ENCODE measurements at places on chromosomes 13 and 19. TPM values are rescaled to one million over a fixed set of nuclear protein-coding genes. Genes with fewer than 3 reads are reported as not detected.

POSTN gene
- total RNA-seq, result 0.08 TPM

TTYH1 gene
- total RNA-seq, result 0.62 TPM

C1QTNF9B gene
- total RNA-seq, result not detected

LYPD5 gene
- total RNA-seq, result 0.87 TPM

TEKTIP1 gene
- total RNA-seq, result not detected

PCDH9 gene
- 4.2 TPM for total RNA-seq

SPC24 gene
- 50.6 TPM for total RNA-seq
